Activated T-helper 17 cell treated with anti-CD3 and anti-CD28 coated beads, Interleukin-2, amount 50 U/mL, for 72 hours (primary cell): ENCODE measurements at places on chromosomes 6 and 20. TPM values are rescaled to one million over a fixed set of nuclear protein-coding genes. Genes with fewer than 3 reads are reported as not detected.

Gene TEAD3
- total RNA-seq, result 0.80 TPM

Gene PBOV1
- total RNA-seq, result not detected

Gene MAS1
- not detected for total RNA-seq

Gene TSPO2
- not detected for total RNA-seq

Gene SLC2A10
- not detected for total RNA-seq
